ENCODE measurements at places on chromosomes 6 and 20.
A peak's percentile ranks its signal among the peaks of the same experiment; 100 is the strongest.

- DNase-seq: no peak
Measured at GRCh38 chr6:46353528-46353927, 137.7 kb downstream of the RCAN2 start.

DNA sequence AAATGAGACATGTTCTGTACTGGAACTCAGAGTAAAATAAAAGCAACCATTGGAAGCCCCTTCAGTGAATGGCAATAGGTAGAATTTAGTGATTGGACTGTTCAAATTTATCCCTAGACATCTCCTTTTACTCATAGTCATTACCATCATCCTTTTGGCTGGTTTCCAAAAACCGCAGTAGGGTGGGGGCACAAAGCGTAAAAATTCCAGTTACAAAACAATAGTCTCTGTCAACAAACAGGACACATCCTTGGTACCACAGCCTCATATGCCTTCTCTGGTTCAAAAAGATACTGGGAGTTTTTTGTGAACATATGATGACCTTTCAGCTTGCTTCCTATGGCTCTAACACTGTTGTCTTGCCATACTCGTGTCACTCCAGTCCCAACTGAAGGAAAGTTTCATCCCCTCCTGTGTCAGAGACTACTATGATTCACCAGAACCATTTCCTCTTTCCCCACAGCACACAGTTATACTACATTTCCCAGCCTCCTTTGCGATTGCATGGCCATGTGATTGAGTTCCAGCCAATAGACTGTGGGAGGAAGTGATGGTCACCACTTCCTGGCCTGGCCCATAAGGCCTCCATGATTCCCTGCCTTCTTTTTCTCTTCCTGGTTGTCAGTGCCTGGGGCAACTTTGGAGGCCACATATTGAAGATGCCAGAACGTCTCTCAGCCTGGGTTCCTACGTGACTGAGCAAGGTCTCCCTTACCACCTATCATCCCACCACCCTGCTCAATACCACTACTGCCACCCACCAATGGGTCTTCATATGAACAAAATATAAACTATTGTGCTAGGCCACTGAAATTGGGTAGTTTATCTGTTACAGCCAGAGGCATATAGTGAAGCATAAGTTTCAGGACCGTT is 162.4 kb downstream of the ID4 start:
- no peak for DNase-seq

DNA sequence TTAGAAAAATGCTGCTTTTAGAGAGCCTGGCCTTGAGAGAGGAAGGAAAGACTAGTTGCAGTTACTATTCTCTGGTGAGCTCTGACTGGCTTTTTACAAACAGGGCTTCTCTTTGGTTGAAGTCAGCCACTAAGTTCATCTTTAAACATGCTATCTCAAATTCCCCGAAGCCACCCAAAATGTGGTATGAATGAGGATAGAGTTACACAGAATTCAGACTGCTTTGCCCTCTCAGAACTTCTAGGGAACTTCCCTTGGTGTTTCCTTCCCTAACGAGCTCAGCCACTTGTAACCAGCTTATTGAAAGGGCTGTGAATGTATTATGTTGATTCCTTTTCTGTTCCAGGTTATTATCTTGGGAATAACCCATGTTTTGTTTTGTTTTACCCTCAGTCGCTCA is 73.5 kb downstream of the EFHC1 start:
- DNase-seq: no peak

DNA sequence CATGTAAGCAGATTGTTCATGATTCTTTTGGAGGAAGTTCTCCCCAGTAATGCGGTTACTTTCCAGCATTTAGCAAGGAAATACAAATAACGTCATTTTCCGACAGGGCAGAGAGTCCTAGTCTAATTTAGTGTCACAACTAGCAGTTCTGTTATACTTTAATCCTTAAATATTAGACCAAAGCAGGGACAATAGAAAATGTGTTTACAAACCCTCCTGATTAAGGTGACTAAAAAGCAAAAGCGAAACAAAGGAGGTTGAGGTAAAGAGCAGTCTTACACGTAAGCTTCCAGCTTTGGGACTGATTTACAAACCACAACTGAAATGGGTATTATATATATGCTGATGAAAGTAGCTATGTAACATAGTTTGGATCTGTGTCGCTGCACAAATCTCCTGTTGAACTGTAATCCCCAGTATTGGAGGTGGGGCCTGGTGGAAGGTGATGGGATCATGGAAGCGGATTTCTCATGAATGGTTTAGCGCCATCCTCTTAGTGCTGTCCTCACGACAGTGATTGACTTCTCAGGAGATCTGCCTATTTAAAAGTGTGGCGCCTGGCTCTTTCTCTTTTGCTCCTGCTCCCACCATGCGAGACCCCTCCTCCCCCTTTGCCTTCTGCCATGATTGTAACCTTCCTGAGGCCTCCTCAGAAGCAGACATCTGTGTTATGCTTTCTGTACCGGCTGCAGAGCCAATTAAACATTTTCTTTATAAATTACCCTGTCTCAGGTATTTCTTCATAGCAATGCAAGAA is 81.9 kb downstream of the PLCB1 start:
- DNase-seq: no peak

GRCh38 chr20:62019881-62020492 is 45.7 kb downstream of the TAF4 start:
- no peak for DNase-seq

DNA sequence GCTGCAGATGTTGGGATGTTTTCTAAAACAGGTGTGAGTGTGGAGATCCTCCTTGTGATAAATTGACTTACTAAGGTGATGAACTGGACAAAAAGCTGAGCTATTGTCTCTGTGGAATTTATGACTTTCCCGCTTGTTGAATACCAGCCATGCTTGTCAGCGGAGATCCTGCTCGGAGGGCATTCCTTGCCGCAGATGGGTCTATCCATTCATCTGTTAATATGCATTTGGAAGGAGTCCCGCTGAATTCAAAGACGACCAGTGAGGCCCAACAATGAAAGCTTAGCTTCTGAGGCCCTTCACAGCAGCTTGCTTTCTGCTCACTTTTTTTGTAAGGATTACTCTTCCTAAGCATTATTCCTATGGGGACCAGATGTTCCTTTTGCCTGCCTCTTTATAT is 124.9 kb downstream of the TIAM2 start:
- no peak for DNase-seq

DNA sequence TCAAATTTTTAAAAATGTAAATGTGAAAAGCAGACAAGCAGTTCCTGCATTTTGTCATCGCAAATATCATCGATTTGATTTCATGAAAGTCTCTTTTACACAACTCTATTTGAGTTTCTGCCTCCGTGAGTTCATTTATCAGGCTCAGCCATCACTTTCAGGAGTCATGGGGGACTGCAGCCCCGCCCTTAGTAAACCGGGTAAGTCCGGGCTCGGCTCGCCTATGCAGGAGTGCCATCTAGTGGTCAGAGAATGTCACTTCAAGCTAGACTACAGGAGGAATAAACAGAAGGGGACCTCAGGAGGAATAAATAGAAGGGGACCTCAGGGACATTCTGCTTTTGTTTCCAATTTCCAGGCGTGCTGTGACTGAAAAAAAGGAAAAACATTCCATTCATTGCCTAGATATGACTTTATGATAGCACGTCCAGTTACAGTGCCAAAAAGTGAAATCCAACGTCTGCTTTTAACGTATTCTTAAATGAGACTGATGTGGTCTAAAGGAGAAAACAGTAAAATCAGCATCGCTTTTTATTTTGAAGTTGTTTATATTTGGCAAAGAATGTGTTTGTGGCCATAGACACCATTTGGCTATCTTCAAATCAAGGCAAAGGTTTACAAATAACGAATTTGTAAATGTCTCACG is 333.9 kb downstream of the HACE1 start:
- DNase-seq: peak; percentile 23

- no peak for DNase-seq
Measured at GRCh38 chr6:73481969-73482368, 20.4 kb downstream of the MTO1 start.

GRCh38 chr6:139641376-139641775 is 266.9 kb upstream of the CITED2 start:
- no peak for DNase-seq

DNA sequence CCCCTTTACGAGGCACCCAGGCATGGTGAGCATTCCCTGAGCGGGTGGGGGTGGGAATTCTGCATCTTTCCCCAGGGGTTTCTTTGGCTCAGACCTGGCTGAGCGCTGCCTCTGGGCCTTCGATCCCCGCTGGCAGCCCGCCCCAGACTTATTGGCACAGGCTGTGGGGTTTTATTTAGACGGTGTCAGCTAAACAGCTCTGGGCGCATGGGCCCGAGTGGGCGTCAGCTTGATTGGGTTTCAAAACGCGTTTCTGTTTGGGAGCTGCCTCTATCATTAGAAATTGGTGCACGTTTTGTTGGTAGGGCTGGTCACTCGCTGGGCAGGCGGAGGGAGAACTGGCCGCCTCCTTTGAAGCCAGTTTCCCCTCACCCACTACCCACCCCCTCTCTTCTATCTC is 21.0 kb downstream of the PMEPA1 start:
- DNase-seq: no peak
